Right ventricle myocardium superior (tissue), 1 donor: ENCODE measurements at places on chromosomes 13 and 19.

GRCh38 chr13:58266271-58266670 lies 634.7 kb downstream of the PCDH17 start:
- no peak for DNase-seq

GRCh38 chr13:28622286-28622685 lies 36.6 kb upstream of the POMP start:
- peak; percentile 64 for DNase-seq

DNA sequence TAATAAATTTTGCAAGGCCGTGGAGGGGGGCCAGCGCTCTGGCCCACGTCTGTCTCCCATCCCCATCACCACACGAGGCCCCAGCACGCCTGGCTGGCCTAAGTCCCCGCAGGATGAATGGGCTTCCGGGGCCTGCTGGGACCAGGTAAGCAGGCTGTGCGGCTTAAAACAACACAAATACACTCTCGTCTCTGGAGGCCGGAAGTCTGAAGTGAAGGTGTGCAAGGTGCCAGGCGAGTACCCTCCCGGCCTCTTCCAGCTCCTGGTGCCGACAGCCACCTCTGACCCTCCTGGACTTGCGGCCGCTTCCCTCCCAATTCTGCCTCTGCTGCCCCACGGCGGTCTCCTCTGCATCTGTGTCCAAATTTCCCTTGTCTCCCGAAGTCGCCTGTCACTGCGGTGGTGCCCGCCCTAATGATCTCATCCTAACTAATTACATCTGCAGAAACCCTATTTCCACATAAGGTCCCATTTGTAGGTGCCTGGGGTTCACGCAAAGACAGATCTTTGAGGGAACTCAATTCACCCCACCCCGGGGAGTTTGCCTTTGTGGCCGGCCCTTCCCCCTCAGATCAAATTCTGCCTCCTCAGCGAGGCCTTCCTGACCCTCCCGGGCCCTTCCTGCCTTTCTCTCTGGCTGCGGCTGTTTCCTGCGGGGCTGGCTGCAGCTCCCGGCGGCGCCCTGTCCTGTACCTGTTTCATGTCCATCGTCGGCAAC lies 8.1 kb upstream of the PTBP1 start:
- DNase-seq = no peak

DNA sequence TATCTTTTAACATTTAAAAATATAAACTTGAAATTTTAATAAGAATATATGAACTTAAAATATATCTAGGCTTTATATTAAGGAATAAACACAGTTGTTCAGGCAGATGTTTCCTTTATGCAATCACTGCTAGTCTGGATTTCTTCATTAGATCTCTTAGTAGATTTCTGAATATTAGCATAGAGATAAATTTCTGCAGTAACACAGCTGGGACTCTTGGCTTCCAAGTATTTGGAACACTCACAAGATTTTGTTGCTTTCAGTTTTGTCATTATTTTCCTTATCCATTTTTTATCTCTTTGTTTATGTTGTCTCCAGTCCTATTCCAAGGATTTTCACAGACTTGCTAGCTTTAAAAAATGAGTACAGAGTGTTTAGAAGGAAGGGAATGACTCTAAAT lies 857.1 kb downstream of the GPC5 start:
- DNase-seq = no peak

DNA sequence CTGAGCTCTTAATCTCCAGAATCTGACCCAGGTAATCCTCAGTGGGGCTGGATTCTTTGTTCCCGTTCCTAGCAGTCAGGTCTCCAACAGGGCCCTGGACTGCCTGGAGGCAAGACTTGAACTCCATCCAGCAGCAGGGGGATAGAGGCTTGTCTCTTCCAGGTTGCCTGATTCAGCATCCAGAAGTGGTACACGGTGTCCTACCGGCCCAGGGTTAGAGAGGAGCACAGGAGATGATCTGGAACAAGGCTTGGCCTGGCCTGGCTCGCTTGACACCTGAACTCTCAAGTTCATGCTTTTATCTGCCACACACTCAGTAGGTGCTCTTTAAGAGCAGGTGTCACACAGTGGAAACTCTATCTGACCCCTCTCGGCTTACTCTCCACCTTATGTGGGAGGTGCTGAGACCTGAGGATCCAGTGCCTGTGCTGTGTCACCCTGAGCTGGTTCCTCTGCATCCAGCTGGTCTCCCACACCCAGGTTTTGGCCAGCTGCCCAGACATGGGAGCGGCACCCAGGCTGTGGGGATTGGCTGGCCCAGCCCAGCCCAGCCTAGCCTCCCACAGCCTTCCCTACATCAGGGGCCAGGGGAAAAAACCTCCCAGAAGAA lies at the start of gene CYP4F3:
CYP4F3 (plus strand) TSS at position 604 of the 610 bp plus-strand sequence. CDS start 519 bp downstream, outside the sequence.
- peak; percentile 87 for DNase-seq

DNA sequence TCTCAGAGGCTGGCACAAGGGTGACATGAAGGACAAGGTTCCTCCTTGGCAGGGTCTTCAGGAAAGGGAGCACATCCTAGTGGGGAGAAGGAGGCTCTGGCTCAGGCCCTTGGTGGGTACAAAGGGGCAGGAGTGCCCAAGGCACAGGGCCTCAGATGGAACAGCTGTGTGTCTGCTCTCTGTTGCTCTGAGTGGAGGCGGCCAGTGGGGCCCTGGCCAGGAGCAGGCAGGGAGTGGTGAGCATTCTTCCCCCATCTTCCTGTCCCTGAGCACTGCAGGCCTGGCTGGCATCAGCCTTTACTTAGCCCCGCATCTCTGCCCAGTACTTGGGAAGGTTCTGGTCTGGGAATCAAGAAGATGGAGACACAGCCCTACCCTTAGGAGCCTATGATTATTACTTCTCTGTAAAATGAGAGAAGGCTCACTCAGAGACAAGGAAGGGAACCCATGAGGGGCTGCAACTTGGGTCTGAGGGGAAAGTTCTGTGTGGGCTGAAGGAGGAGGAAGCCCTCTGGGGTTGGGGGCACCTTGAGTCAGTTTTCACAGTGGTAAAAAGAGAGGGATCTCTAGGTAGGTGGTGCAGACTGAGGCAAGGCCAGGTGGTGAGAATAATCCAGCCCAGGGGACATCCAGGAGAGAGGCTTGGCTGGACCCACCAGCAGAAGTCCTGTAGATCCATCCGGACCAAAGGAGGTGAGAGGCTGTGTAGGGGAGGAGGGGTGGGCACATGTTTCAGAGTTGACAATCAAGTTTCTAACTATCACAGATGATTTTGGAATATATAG lies 173.5 kb downstream of the TSHZ3 start:
- DNase-seq = no peak
